Fibroblast of skin of scalp (primary cell): ENCODE measurements at places on chromosomes 7 and 10.
A peak's percentile ranks its signal among the peaks of the same experiment; 100 is the strongest.

DNA sequence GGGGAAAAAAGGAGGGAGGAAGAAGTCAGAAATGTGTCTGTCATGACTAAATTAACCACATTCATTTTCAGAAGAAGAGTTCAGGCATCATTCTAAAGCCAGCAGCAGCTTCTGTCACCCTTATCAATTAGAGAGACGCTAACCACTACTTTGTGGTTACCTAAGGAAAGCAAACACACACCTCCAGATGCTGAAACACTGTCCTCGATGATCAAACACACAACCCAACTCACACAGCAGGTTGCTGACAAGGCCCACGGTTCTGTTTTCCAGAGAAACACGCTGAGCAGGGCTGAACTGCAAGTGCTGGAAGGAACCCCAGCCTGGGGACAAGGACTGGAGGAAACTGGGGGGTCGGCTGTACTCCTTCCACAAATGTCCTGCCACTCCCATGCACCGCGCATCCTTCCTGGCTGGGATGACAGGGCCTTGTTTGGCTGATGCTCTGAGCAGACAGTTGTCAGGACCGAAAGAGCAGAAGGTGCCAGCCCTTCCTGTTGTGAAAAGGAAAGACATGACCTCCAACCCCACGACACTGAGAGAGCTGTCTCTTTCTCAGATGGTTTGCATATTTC, 36.6 kb downstream of the PRKCQ start:
- no peak for DNase-seq

DNA sequence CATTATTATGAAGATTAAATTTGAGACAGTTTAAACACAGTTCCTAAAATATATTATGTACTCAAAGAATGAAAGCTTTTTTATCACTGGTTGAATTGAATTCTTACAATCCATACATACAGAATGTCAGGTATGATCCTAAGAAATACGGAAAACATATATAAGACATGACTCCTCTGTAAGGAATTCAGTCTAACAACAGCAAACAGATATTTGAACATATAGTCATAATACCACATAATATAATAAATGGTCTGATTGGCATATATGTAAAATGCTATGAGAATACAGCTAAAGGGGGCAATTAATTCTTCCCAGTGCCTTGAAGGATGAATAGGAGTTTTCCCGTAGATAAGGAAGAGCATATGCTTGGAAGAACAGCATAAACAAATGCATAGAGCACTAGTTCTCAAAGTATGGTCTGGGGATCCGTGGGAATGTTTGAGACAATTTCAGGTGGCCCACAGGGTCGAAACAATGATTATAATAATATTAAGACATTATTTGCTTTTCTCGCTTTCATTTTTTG, 10.6 kb upstream of the ARID5B start:
- peak; percentile 40 for DNase-seq

DNA sequence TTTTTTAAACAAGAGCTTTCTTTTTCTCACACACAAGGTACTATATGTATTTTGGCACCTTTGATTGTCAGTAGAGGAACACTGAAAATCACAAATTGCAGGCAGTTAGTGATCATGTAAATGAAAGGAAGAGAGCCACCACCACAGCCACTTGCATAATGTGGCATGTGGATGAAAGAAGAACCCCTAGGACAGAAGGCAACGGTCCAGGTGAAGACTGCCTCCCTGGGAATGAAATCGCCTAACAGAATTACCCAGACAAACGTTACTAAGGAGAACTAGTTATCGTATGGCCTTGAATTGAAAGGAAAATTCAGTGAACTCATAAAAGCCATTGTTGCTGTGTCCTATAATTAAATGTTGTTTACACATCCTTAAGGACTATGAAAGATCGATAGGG, 41.2 kb upstream of the PTPRZ1 start:
- DNase-seq = no peak

- DNase-seq = peak; percentile 70
Measured at GRCh38 chr10:122499491-122499941, 38.2 kb downstream of the HTRA1 start.

- no peak for DNase-seq
Measured at GRCh38 chr10:109726473-109726872, 196.8 kb downstream of the XPNPEP1 start.

GRCh38 chr7:4682621-4683042, 537 bp downstream of the FOXK1 start:
- no peak for DNase-seq

- DNase-seq = no peak
Measured at GRCh38 chr7:5652829-5653228, 128.6 kb downstream of the RNF216 start.

- DNase-seq = no peak
Measured at GRCh38 chr7:52260046-52260665, 775.3 kb upstream of the POM121L12 start.

DNA sequence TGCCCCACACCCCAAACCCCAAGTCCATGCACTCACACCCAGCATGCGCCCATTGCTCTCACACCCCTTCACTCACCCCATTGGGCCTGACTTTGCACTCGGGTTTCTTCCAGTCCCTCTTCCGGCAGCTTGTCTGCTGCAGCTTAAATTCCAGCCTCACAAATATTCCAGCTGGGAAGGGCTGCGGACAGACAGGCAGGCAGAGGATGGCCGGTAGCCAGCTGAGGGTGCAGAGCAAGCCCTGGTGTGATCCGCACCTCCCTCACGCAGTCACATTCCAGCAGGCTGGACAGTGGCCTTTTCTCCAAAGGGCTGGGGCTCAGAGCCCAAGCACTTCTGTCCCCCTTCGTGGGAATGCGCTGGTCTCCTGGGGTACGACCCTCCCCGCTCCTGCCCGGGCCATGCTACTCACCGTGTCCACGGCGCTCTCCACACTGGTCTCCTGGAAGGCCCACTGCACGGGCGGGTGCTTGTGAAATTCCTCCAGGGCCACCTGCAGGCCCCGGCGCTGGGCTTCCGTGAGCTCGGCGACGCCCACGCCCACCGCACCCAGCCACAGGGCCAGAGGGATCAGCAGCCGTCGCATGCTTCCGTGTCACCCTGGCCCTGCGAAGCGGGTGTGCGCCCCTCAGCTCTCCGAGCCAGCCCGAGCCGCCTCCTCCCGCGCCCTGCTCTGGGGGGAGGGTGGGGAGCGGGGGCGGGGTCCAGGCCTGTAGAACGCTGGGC, 1.2 kb downstream of the RARRES2 start:
- peak; percentile 33 for DNase-seq

DNA sequence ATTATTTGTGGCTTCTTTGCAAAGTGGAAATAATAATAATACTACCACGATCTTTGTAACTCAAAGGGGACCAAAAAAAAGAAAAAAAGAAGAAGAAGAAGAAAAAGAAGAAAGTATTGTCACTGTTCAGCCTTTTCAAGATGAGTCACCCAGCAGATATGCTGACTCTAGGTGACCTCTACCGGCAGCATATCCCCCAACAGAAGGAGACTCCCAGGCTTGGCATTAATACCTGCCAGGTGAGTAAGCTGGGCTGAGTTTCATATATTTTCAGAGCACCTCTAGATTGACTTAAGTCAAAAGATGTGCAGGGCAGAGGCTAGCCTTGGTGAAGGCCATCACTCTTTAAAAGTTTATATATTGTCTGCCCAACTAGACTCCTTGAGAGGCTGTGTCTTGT, 30.4 kb upstream of the GPR26 start:
- DNase-seq = no peak

- no peak for DNase-seq
Measured at GRCh38 chr10:618229-618989, 71.1 kb downstream of the DIP2C start.

DNA sequence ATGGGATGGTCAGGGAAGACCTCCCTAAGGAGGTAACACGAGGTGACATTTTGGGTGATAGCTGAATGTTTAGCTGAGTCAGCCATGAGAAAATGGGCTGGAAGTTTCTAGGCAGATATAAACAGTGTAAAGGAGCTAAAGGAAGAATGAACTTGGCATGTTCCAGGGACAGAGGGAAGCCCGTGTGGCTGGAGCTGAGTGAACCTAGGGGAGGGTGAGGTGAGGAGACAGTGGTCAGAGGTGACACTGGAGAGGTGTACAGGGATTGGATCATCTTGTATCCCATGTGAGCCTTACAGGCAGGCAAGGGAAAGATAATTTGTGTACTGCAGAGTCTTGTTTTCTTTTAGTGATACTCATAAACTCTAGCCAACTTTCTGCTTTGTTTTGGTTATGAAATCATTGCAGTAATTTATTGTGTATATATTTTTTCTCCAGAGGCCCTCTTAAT, 1.8 kb downstream of the STARD3NL start:
- no peak for DNase-seq

DNA sequence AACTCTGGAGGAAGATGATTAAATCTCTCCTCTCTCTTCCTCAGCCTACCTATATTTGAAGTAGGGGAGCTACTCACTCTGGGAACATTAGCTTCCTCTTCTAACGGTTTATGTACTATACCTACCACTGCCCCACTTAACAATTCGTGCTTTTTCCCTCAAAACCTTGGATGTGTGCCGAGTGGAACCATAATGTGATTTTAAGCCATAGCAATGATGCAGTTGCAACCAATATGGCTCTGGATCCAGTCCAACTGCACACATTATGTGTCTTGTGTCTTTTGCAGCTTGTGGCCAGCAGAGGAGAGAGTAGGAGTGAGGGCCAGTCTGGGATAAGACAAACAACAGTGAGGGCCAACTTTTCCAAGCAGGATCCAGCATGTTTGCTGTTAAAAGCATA, 170.7 kb downstream of the GATA3 start:
- no peak for DNase-seq

- DNase-seq = no peak
Measured at GRCh38 chr10:59896191-59896590, 10.2 kb downstream of the CCDC6 start.

- no peak for DNase-seq
Measured at GRCh38 chr7:137036768-137037167, 168.3 kb downstream of the CHRM2 start.

DNA sequence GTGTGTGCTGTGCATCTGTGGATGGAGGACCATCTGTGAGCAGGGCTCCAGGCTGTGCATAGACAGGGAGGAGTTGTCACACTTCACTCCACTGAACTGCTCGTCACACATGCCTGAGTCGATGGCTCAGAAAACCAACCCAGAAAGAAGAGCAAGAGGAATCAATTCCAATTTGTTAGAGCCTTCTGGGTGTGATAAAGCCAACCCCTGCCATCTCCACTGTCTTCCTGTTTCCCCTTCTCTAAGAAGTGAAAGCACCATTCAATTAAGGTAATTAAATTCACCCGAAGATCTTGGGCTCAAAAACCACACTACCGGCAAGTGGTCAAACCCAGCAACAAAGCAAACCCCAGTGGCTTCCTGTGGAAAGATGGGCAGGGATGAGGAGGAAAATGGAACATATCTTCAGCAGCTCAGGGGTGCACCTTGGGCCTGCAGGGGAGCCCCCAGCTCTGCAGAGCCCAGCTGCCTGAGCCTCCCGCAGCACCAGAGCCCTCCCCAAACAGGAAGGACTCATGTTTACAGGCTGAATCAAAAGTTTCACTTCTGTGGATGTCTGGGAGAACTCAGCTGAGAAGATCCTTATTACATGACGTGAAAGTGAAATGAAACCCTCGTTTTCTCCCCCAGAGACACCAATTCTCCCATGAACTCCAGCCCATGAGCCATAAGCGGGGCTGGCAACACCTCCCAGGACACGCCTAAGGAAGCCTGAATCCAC, 10.9 kb downstream of the C10orf71 start:
- no peak for DNase-seq

- DNase-seq = no peak
Measured at GRCh38 chr10:103551619-103552602, 58.4 kb downstream of the NEURL1 start.

DNA sequence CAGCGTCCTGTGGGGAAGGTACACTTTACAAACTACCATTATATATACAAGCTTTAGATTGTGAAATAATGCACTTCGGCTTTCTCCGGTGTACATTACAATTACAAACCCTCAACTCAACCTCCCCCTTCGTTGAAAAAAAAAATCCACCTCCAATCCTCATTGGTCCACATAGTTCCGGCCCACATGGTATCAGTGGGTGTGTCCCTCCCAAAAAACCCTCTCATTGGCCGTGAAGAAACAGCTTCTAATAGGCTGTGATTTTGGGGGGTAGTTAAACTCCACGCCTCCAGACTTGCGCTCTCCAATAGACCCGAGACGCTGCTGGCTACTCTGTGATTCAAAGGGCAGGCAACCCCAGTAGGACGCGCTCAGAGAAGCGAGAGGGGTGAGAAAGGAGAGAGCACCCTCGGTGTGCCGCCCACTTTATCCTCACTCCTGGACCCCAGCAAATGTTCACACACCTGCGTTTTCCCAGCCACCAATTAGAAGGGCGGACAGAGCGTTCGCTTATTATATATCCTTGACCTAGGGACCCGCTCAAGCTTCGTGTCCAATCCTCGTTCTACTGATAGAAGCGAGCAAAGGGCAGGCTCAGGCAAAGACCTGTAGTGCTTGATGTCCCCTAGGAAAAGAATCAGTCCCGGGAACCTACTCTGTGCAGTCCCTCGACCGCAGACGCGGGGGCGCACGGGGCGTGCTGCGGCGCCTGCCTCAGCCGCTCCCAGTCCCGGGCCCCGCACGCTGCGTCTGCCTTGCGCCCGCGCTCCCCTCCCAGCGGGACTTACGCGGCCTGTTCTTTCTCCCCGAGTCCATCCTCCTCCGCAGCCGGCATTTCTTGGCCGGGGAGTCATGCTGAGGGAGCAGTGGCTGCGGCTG, 991 bp downstream of the PANK1 start:
- peak; percentile 94 for DNase-seq

GRCh38 chr10:33334805-33335550, 511 bp upstream of the NRP1 start:
- DNase-seq = peak; percentile 94

DNA sequence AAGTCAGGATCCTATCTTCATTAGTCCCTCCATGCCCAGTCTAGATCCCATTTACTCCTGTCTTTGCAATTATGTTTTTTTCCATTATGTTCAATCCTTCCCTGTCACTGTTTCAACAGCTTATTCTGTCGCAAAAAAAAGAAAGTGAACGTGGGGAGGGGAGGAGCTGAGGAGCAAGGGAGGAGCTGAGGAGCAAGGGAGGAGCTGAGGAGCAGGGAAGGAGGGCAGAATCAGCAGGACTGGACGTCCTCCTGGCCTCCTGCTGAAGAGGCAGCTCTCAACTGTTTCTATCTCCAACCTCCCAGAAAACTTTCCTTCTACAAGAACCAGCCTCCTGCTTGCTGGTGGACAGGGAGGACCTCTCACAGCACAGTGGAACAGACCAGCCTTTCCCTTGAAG, 26.0 kb downstream of the LARP4B start:
- no peak for DNase-seq

GRCh38 chr7:131355917-131356777, 28.5 kb downstream of the MKLN1 start:
- DNase-seq = peak; percentile 9

- DNase-seq = no peak
Measured at GRCh38 chr7:147605323-147605722, 985.2 kb upstream of the C7orf33 start.
